Stimulated activated CD8-positive, alpha-beta memory T cell treated with anti-CD3 and anti-CD28 coated beads, Interleukin-7, amount 100 ng/mL, for 24 hours (primary cell): ENCODE measurements at places on chromosomes 7 and 10.

DNA sequence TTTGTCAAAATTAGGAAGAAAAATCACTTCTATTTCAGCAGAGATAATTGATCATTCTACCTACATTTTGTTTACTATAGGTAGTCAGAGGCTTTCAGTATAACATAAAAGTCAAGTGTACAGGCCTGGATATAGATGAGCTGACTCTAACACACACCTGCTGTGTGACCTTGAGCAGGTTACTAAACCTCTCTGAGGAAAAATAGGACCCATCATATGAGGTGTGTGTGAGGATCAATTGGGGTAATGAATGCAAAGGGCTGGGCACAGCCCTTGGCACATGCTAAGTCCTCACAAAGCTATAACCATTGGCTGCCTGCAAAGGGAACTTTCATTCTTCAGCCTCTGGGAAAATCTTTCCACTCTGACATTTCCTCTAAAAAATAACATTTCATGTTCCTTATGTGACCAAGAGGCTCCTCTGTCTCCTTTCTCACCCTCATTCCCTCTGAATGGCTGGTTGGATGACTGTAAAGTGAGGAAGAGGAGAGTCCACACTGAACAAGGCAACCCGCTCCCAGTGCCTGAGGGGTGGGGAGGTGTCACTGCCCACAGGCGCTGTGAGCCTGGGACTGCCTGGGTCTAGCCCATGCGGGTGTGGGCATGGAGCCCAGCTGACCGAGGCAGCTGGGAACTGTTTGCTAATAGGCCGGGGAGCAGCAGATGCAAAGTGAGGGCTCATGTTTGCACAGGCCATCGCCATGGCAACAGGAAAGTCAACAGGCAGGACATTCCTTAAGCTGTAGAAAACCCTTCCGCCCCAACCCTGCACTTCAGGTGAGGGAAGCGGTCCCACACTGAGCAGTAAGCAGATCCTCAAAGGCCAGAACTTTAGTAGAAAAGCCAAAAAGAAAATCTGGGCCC, 36.8 kb downstream of the MYOF start:
- no peak for DNase-seq

- no peak for DNase-seq
These were observed 88.3 kb upstream of the PIK3CG start for GRCh38 chr7:106776618-106777347.

GRCh38 chr7:21407796-21408480, 19.9 kb upstream of the SP4 start:
- DNase-seq = no peak

DNA sequence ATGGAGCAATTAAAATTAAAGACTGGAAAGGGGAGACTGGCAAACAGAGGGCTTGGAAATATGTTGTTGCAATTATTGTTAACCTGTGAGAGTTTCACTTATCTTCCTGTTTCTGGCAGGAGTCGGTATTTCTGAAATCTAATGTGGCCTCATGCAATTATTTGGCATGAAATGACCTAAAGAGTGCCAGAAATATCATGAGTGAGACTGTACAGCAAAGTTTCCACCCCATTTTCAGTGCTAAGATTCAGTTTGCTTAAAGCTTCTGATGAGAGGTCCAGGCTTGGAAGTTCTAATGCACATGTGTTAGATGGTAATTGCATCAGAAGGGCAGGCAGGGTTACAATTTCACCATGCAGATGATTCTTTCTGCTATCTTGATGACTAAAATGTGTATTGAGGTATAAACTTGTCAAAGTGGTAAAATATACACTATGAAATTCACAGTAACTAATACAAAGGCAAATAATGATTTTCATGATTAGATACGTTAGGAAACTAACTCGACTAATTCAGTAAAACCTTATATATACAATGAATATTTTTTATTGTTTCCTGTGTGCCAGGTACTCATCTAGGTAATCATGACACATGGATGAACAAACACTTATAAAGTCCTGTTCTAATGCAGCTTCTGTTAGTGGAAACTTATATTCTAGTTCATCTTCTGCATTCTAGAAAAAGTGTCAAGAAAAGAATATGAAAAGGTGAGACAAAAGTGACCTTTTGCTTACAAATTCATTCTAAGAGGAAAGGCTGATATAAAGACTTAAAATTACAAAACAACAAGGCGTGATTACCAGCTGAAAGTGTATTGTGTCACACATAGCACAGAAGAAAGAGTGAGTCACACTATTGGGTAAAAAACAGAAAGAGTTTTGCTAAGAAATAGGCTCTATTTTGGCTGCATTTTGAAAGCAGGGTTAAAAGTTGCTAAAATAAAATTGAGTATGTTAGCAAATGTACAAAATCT, 533.4 kb upstream of the SEMA3D start:
- DNase-seq = no peak

GRCh38 chr7:129066290-129067131, 11.6 kb upstream of the TNPO3 start:
- no peak for DNase-seq
